ENCODE measurements at places on chromosomes 1 and 21. TPM values are rescaled to one million over a fixed set of nuclear protein-coding genes. Genes with fewer than 3 reads are reported as not detected.

Gene CHIA
- not detected for total RNA-seq

Gene VAV3
- 0.38 TPM for total RNA-seq

Gene WNT2B
- 8.6 TPM for total RNA-seq

Gene SELENON
- total RNA-seq = 20.0 TPM

Gene SUSD4
- total RNA-seq = under 0.01 TPM

Gene SLAMF1
- not detected for total RNA-seq

Gene PCBP3
- total RNA-seq = 0.18 TPM

Gene TRIM67
- total RNA-seq = not detected

Gene COL16A1
- total RNA-seq = 0.54 TPM

All from endothelial cell of coronary artery (primary cell).